Mucosa of gallbladder (tissue), 1 donor: ENCODE measurements at places on chromosomes 12 and 14. TPM values are rescaled to one million over a fixed set of nuclear protein-coding genes. Genes with fewer than 3 reads are reported as not detected.

DNA sequence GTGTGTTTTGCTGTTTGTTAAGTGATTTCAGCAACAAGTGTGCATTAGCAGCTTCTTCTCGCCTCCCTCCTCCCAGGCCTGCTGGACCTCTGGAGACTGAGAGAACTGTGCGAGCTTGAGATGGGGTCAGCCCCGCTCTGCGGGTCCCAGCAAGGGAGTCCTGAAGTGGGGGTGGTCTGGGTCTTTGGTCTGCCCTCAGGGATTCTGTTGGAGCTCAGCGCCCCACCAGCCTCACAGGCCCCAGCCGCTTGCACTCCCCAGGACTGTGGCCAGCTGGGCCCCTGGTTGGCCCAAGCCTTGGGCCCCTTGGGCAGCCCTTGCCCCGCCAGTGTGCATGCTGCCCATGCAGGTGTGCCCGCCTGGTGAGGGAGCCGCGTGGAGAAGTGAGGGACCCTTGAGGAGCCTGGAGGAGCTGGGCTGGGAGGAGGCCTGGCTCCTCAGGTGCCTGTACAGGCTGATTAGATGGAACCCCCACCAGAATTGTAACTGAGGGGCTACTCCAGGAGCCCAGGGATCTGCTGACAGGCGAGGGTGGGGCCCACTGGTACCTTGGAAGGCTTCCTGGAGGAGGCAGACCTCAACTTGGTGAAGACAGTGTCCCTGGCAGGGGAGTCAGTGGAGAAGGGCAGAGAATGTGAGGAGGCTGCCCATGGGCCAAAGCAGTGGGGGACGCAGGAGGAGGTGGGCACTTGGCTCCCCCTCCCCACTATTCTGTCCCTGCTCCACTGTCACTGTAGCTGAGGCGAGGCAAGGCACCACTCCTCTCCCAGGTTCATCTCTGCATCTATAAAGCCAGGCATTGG lies 56.7 kb downstream of the BEGAIN start:
- no peak for DNase-seq

Gene SDSL
- total RNA-seq: 23.2 TPM

Gene GALNT16
- 4.1 TPM for total RNA-seq

Gene HVCN1
- 7.1 TPM for total RNA-seq

DNA sequence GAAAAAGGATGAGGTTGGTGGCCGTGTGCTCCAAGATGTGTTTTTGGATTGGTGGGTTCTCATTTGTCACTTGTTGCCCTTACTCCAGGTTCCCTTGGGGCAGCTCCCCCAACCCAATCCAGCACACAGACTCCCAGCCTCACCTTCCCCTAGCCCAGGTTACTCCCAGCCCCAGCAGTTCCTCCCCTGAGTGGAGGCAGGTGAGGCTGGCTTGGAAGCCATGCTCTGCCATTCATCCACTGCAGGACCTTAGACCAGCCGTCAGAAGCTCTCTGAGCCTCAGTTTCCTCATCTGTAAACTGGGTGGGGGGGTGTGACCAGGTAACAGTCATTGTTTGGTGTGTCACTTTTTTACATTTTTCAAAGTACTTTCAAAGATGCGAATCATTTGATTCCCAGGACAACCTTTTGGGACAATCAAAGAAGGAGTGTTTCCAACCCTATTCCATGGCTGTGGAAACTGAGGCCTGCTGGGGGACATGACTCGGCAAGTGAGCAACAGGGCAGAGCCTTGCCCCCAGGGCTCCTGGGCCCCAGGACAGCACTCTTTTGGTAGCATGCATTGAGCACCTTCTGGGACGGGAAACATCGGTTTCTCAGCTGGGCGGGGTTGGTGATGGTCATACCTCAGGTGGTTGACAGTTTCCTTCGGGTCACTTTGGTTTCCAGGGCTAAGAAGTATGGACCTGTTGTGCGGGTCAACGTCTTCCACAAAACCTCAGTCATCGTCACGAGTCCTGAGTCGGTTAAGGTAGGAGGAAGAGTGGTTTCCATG lies 7.2 kb downstream of the CYP46A1 start:
- no peak for DNase-seq

DNA sequence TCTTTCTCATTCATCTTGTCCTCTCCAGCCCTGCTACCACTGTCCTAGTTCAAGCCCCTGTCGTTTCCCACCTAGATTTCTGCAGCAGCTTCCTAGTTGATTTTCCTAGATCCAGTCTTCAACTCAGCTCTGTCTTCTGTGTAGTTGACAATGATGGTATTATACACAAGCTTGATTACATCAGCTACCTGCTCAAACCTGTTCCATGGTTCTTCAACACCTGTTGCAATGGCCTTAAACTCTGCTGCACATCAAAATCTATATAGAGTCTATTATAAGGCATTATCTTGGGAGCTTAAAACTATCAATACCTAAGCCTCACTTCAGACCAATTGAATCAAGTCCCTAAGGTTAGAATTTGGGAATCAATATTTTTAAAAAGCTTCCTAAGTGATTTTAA lies 71.7 kb upstream of the PELI2 start:
- DNase-seq: no peak

- no peak for DNase-seq
Observed at GRCh38 chr12:92233346-92234015, 87.8 kb upstream of the BTG1 start.

DNA sequence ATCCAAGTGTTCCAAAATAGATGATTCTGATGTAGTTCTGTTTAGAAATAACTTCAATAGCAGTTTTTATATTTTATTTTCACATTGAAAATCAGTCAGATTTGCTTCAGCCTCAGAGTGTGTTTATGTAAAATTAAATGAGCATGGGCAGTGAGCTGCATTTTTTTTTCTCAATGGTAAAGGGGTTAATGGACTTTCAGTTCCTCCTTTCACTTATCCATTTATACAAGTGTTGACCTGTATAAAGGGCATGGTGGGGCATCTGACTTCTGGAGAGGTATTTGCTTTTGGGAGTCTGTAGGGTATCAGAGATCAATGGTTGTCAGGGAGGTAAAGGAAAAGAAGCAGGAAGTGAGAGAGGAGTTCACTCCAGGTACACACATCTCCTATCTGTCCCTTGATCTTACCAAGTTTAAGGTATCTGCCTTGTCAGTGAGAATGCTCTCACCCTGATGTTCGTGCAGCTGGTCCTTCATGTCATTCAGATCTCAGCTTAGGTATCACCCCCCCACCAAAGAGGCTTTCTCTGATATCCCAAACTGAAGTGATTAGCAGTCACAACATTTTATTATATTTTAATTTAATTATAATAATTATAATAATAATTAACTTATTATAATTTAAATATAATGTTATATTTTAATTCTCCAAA lies 181.6 kb upstream of the LMNTD1 start:
- no peak for DNase-seq

DNA sequence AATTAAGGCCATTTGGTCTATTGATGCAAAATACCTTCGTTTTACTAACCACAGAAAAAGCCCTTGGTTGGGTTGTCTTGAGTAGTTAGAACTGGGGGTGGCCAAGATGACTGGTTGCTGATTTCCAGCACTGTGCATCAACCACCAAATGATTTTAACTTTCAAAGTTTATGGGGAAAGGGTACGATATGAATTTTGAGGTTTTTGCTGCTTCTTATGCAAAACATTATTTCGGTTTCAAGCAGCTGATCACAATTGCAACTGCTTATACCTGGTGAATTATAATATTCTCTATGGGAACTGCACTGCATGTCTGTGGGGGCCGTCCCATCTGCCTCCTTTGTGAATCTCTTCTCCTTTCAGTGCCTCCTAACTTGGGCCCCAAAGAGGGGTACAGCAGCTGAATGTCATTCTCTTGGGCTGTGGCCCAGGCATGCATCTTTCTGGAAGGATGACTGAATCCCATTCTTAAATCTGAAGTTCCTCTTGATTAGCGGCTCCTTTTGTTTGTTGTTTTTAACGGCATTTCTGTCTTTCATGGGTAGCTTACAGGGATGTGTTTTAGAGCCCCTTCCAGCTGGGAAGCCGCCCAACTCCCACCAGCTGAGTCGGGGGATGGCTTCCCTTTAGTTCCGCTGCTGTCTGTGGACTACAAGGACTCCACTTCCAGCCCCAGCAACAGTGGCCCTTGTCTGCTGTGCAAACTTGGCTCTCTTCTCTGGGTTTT lies 479.8 kb downstream of the ZFP36L1 start:
- no peak for DNase-seq

- DNase-seq: peak; percentile 66
Observed at GRCh38 chr12:79451978-79452377, 238.8 kb downstream of the PAWR start.

DNA sequence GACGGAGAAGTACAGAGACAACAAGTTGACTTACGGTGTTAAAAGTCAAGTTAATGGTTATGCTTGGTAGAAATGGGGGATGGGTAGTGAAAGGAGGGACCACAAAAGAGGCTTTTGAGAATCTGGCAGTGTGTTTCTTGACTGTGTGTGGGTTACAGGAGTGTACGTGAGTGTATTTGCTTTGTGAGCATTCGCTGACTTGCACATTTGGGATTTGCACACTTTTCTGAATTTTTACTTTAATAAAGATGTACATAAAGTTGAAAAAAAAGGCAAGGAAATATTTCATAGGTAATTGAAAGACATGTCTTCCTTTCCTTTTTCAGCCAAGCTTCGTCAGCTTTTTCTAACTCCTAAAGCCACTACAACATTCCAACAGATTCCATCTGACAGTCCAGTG lies 28.6 kb upstream of the CCDC91 start:
- no peak for DNase-seq
